Stimulated activated CD4-positive, alpha-beta T cell treated with anti-CD3 and anti-CD28 coated beads, Interleukin-1b, Interleukin-23, amount 100 ng/mL, for 4 hours (primary cell): ENCODE measurements at places on chromosomes 5 and 9.

GRCh38 chr5:167554564-167555290 lies 736.7 kb upstream of the WWC1 start:
- DNase-seq = no peak

DNA sequence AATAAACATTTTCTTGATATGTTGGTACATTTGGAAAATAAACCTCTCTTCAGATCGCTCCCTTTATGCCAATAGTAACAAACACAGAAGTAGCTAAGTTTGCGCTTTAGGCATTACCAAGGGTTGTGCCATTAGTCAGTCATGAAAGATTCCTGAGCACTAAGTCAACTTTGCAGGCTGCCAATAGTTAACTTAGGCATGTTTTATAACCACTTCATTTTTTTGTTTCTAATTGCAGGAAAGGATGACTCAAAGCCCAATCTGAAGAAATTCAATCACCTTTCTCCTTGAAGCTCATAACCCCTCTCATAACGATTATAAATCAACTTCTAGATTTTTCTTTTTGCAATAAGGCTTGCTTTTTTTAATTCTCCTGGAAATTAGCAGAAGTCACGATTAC lies 517.0 kb downstream of the AGTPBP1 start:
- DNase-seq = no peak

GRCh38 chr5:55218967-55219366 lies 8.1 kb downstream of the MCIDAS start:
- DNase-seq = no peak

- DNase-seq = no peak
Observed at GRCh38 chr5:180289433-180289832, 2.5 kb downstream of the MAPK9 start.

- no peak for DNase-seq
Observed at GRCh38 chr5:19531374-19531952, 456.5 kb downstream of the CDH18 start.

- DNase-seq = no peak
Observed at GRCh38 chr9:133078486-133078885, 16.7 kb downstream of the CEL start.

GRCh38 chr5:166561759-166562158 lies 1729.7 kb upstream of the WWC1 start:
- DNase-seq = no peak

DNA sequence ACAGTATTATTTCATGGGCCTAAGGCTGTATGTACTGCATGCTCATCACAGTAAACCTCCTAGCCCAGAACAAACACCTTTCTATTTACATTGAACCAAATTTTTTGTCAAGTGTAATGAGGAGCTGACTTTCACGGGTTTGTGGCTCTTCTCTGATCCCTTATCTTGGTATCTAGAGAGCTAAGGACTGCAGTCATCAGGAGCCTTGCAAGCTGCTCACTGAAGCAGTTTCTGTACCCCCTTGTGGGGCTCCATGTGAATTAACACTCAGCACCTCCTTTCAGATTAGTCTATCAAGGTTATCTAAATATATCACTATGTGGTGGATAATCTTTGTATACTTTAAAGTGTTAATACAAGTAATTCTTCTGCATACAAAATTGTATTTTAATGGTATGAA lies 108.2 kb downstream of the AUH start:
- DNase-seq = no peak

GRCh38 chr5:124738681-124739633 lies 7.5 kb downstream of the ZNF608 start:
- no peak for DNase-seq

DNA sequence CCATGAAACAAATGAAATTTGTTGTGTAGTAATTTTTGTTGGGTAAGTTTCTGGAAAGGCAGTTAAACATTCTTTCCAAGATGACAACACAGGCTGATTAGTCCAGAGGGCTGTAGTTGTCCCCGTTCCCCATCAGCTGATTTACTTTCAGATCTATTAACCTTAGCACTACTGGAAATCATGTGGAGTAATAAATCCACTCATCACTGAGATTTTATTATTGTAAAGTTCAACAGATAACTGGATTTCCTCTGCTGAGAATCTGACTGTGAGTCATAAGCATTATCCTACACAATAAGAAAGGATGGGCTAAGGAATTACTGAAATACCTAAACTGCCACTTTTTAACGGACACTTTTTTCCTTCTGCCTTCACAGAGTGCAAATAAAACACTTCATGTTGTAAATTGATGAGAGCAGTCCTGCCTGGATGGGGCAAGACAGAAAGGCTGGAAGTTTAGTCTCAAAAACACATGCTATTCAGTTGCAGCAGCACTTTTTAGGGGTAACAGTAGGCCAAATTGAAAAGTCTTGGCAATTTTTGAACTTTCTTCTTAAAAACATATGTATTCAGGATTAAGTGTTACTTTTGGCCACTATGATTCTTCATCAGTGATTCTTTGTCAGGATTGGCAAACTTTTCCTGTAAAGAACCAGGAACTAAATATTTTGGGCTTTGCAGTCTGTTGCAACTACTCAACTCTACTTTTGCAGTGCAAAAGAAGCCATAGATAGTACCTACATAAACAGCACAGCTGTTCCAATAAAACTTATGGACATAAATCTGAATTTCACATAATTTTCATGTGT lies 7.0 kb downstream of the STOM start:
- DNase-seq = no peak

DNA sequence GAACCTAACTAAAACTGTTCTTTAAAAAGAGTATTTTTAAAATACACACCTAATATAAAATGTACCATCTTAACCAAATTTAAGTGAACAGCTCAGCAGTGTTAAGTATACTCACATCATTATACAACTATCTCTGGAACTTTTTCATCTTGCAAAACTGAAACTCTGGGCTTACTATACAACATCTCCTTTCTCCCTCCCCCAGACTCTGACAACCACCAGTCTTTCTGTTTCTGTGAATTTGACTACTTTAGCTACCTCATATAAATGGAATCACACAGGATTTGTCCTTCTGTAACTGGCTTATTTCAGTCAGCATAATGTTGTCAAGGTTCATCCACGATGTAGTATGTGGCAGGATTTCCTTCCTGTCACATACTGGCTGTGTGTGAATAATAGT lies 93.5 kb downstream of the FOXD1 start:
- no peak for DNase-seq

- DNase-seq = no peak
Observed at GRCh38 chr9:115643948-115644727, 509.5 kb upstream of the PAPPA start.

DNA sequence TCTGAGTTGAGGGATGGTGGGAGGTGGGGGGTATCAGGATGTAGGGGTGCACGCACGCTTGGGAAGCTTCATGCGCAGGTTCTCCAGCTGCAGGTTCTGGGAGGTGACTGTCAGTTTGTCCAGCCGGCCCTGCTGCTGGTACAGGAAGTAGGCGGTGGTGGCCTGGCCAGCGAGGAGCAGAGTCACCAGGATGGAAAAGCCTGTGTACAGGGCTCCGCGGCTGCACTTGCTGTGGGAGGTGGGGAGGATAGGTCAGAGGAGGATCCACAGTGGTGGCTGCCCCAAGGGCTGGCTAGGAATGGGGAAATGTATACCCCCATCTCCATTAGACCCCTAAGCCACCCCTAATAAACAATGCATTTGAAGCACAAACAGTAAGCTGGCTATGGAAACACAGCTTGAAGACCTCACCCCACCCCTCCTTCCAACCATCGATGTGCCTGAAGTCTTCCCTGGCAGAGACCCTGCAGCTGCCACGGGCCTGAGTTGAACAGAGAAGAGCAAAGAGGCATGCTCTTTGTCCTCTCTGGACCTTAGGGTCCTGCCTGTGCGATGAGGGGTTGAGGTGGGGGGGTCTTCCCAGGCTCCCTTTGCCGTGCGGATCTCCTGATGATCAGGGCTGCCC lies 5.5 kb downstream of the CD74 start:
- no peak for DNase-seq

DNA sequence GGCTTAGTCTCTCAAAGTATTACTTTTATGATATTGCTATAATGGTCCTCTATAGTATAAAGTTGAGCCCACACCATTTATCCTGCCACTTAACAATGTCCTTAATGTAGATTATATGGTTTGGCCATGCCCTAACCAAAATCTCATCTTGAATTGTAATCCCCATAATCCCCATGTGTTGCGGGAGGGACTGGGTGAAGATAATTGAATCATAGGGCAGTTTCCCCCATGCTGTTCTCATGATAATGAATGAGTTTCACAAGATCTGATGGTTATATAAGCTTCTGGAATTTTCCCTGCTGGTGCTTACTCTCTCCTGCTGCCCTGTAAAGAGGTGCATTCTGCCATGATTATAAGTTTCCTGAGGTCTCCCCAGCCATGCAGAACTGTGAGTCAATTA lies 498.8 kb downstream of the RAB3C start:
- DNase-seq = no peak

- no peak for DNase-seq
Observed at GRCh38 chr9:133046196-133046899, 15.4 kb upstream of the CEL start.

DNA sequence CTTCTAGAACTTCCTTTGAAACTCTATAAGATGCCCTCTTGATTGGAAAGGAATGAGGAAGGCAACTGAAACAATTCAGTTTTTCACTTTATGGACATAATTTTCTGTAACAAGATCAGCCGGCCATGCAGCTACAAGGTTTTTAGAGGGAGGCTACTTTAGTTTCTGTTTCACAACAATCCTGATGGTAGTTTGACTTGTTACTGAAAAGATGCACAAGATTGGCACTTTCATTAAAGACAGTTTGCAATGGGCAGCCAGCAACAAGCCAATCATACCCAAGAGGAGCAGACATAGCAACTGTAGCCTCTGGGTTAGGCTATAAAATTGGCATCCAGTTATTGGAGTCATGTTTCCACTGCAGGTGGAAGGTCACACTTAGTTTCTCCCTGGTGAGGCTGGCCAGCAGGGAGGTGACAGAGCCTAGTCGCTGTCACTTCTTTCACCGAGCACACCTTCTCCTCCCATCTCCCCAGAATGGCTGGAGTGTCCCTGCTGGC lies 74.3 kb upstream of the TGFBR1 start:
- no peak for DNase-seq

- no peak for DNase-seq
Observed at GRCh38 chr9:16608906-16609305, 261.6 kb downstream of the BNC2 start.

GRCh38 chr5:168174376-168174775 lies 117.1 kb upstream of the WWC1 start:
- no peak for DNase-seq

DNA sequence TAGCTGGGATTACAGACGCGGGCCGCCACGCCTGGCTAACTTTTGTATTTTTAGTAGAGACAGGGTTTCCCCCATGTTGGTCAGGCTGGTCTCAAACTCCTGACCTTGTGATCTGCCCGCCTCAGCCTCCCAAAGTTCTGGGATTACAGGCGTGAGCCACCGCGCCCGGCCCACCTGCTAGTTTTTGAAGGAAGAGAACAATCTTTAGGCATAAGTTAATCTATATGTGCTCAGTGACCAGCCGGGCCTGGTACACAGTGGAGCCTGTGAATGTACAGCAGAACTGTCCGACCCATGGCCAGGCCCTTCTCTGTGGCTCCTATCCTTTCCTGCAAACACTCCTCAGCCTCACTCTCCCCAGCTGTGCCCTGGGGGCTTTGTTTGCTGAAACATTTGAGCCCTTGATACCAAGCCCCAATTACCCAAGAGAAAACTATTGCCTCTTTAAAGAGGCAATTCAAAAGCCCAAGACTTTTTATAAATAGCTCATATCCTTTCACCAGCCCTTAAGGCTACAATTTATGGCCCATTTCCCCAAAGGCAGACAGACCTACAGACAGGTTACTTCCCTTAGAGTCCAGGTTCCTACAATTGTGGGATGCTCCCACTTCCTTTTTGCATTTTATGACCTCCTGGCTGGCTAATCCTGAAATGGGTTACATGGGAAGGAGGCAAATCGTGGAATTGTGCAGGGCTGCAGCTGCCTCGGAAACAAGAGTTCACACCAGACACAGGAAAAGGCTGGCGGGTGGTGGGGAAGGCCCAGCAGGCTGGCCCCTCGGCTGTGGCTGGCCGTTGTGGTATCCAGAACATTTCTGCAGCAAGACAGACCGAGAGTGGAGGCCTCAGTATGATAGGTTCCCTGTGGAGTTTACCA lies 37.5 kb downstream of the SPRY4 start:
- DNase-seq = no peak

- no peak for DNase-seq
Observed at GRCh38 chr9:6973089-6973488, 215.3 kb downstream of the KDM4C start.

DNA sequence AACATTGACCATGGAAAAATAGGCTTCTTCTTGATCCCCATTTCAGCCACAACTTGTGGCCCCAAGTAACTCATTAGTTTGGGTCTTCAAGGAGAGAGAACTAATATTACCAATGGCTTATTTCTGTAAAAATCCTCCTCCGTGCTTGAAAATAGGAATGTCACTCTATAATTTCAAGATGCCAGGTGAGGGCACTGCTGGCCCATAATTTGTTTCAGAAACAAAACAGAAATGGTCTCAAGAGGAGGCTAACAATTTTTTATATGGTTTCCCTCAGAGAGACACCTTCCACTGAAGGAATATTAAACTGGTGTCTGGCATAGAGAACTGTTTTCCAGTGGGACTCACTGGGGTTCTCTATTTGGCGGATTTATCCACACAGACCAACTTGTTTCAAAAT lies 437.0 kb upstream of the TRPC7 start:
- no peak for DNase-seq

- DNase-seq = no peak
Observed at GRCh38 chr5:82417776-82418607, 139.8 kb upstream of the RPS23 start.

GRCh38 chr5:15249152-15249551 lies 250.8 kb upstream of the FBXL7 start:
- DNase-seq = no peak

- DNase-seq = no peak
Observed at GRCh38 chr9:89431930-89432725, 65.8 kb downstream of the SEMA4D start.

- no peak for DNase-seq
Observed at GRCh38 chr5:165349735-165350134, 1844.3 kb downstream of the MAT2B start.

- no peak for DNase-seq
Observed at GRCh38 chr9:91137391-91137790, 224.3 kb downstream of the AUH start.

GRCh38 chr5:60184606-60185005 lies 291.1 kb upstream of the PDE4D start:
- no peak for DNase-seq
